ENCODE measurements at places on chromosomes 1 and 21. TPM values are rescaled to one million over a fixed set of nuclear protein-coding genes. Genes with fewer than 3 reads are reported as not detected.

DNA sequence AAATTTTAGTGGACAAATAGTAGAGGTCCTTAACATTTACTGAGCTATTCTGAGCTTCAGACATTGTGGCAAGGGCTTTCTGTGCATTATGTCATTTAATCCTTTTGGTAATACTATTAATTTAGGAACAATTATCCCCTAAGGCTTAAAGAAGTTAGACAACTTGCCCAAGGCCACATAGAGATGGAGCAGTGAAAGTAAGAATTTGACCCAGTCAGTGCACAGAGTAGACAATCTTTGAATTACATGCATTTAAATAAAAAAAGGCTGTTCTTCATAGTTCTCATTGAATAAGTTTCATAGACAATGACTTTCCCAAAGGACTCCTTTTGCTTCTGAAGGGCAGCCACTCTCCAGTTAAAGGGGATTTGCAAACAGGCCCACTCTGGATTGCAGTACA lies 142.7 kb downstream of the RUNX1 start:
- no peak for DNase-seq

- DNase-seq: peak; percentile 76
Observed at GRCh38 chr1:20589331-20590278, 708 bp downstream of the CDA start.

The PADI2 gene
- 0.50 TPM for total RNA-seq

GRCh38 chr1:56563568-56563967 lies 15.8 kb downstream of the PLPP3 start:
- DNase-seq: no peak

DNA sequence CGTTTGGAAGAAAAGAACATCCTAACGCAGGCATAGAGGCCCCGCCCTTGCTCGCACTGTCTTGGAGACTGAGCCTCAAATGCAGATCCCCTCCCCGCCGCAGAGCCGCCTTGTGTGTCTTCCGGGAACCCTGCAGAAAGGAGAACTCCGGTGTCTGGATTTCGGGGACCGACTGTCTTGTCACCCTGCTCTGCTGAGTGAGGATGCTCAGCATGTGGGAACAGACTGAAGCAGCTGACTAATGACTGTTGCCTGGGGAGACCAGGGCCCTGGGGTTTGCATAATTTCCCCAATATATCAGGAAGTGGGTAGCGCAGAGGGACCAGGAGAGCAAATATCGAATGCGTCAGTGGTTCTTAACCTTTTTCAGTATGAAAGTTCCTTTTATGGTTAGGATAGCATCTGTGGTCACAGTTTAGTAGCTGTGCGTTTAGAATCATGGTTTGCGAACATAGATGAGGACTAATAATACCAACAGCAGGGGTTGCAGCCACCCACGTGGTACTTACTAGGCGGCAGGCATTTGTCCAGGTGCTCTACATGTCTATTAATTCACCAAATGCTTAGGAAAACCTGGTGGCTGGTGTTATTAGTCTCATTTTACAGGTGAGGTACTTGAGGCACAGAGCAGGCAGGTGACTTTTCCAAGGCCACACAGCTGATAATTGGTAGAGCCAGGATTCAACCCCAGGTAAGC lies 14.3 kb downstream of the GPR137B start:
- DNase-seq: peak; percentile 50

- DNase-seq: peak; percentile 13
Observed at GRCh38 chr1:2855206-2856065, 53.9 kb upstream of the TTC34 start.

- DNase-seq: no peak
Observed at GRCh38 chr1:81231729-81232038, 569.0 kb upstream of the ADGRL2 start.

DNA sequence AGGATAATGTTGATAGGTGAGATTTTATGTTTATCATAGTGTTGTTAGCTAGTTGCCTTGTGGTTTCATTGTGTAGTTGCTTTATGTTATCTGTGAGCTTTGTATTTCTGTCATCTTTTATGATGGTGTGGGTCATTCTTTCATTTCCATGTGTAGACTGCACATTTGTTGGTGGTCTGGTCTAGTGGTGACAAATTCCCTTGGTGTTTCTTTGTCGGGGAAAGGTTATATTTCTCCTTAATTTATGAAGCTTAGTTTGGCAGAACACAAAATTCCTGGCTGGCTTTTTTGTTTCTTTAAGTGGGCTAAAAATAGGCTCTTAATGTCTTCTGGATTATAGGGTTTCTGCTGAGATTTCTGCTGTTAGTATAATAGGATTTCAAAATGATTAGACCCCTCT lies 347.2 kb upstream of the ADAMTS5 start:
- no peak for DNase-seq

The ATF3 gene
- 19.2 TPM for total RNA-seq

GRCh38 chr1:94675373-94675772 lies 133.8 kb upstream of the F3 start:
- DNase-seq: no peak

- DNase-seq: no peak
Observed at GRCh38 chr1:107949467-107950253, 15.3 kb downstream of the VAV3 start.
